ENCODE measurements at places on chromosomes 5 and 9. TPM values are rescaled to one million over a fixed set of nuclear protein-coding genes. Genes with fewer than 3 reads are reported as not detected.

AMBP gene
- 0.88 TPM for polyA plus RNA-seq

RARS1 gene
- polyA plus RNA-seq = 36.1 TPM

HTR1A gene
- polyA plus RNA-seq = not detected

EXD3 gene
- polyA plus RNA-seq = 8.9 TPM

SV2C gene
- 0.24 TPM for polyA plus RNA-seq

TNFSF15 gene
- polyA plus RNA-seq = 0.40 TPM

CYSRT1 gene
- polyA plus RNA-seq = 3.0 TPM

DCAF10 gene
- polyA plus RNA-seq = 104 TPM

LURAP1L gene
- polyA plus RNA-seq = 3.0 TPM

FAT2 gene
- 21.8 TPM for polyA plus RNA-seq

BSPRY gene
- 4.5 TPM for polyA plus RNA-seq

HCN1 gene
- polyA plus RNA-seq = 0.20 TPM

DEPDC1B gene
- 23.6 TPM for polyA plus RNA-seq

SLC6A3 gene
- 0.83 TPM for polyA plus RNA-seq

HMMR gene
- polyA plus RNA-seq = 14.5 TPM

NSG2 gene
- polyA plus RNA-seq = 8.4 TPM

BHMT2 gene
- polyA plus RNA-seq = 10.1 TPM

SPINK1 gene
- polyA plus RNA-seq = not detected

GRCh38 chr5:84287951-84288350 lies 96.7 kb downstream of the EDIL3 start:
- no peak for DNase-seq

DNA sequence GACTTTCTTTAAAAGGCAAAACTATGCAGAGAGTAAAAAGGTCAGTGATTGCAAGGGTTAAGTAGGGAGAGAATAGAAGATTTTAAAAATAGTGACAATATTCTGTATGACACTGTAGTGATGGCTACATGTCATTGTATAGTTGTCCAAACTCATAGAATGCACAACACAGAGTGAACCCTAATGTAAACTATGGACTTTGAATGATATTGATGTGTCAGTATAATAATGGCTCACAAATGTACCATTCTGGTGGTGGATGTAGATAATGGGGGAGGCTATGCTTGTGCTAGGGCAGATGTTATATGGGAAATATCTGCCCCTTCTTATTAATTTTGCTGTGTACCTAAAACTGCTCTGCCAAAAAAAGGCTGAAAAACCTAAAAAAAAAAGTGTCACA lies 468.9 kb downstream of the KIF4B start:
- DNase-seq = no peak

GRCh38 chr5:92652756-92653155 lies 928.3 kb downstream of the NR2F1-AS1 start:
- no peak for DNase-seq

DNA sequence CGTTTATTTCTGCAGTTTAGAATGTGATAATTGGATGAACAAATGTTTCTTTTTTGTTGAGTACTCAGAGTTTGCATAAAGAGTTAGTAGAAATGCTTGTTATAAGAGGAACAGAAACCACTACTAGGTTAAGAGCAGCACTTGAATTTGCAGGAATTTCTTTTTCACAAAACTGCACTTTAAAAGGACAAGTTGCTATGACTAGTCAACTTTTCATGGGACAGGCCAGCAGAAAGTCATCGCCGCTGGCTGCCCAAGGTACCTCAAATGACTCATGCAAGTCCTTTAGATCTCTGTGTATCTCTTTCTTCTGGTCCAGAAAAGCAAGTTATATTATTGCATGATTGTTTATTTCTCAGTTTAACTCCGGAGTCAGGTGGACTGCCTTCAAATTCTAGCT lies 97.3 kb upstream of the HMHB1 start:
- no peak for DNase-seq

DNA sequence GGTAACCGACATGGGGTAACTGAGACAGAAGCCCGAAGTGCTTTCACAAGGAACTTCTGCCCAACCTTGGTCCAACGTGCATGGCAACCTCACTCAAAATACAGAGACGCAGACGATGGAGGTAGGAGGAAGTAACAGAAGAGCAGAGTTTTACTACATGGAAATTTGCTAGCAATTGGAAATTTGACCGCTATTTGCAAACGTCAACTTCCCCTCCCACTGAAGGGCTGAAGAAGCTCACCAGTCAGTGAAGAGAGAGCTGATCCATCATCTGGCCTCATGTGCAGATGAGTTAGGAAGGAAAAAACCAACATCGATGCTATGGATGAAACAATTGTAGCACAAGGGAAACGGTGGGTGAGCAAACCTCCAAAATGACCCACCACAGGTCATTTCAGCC lies 196.7 kb downstream of the RGS3 start:
- no peak for DNase-seq

DNA sequence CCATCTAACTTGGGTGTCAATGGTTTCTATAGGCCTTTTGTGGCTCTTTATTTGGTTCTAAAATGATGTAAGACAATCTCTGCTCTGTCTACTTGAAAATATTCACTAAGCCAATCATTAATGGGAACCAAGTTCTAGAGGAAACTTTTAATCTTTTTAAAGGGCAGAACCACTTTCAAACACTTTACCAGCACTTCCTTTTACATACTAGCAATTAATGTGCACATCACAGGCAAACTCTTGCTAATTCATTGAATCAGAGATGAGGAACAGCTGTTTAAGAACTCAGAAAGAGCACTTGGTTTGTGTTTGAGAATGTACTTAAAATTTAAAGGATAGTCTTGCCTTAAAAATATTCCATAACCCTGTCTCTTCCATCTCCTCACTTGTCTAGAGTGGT lies 83.4 kb downstream of the PAPPA start:
- DNase-seq = no peak

GRCh38 chr9:5435912-5436311 lies 1.8 kb downstream of the PLGRKT start:
- no peak for DNase-seq

DNA sequence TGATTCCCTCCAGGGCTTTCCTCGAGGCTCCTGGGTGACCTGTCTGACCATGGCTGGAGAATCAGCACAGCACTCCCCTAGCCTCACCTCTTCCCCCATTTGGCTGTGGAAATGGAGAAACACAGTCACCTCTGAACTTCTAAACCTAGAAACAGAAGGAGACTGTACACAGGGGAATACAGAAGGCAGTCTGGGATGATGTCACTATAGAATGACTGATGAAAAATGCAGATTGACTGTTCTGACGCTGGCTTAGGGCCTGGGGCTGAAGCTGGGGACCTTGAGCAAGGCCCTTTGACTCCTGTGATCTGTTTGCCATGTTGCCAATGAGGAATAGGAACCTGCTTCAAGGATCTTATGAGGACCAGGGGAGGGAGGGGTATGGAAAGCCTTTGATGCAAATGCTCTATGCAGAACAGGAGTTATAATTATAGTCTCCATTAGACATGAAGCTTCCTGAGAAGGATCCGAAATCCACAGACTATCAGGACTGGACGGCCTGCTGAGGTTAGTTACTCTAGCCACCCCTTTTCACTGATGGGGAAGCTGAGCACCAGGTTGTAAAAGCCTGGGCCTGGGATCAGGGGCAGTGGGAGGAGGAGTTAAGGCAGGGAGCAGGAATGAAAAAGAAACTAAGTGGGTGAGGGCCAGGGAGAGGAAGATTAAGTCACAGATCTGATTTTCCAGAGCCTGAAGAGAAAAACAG lies 24.4 kb upstream of the ANXA6 start:
- DNase-seq = no peak

DNA sequence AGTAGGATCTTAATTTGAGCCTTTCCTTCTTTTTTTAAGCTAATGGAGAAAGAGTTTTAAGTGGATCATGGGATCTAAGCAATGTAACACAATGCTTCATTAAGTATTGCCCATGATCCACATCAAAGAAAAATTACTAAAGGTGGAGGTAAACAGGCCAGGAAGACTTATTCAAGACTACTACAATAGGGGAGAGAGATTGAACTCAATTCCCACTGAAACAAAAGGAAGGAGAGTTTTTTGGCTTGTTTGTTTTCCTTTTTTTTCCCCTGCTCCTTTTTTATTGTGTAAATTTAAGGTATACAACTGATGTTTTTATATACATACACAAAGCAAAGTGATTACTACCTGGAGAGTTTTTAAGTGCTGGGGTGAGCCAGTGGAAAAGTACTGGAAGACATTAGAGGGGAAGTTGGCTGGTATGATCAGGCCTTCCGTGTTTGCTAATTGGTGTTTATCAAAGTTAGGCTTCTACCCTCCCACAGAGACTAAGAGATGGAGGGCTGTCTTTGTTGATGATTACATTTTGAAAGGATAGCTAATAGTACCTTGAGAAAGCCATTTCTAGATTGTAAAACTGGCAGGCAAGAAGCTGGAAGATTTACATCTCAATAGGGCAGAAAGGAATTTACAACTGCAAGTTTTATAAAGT lies 262.7 kb downstream of the CHSY3 start:
- no peak for DNase-seq

- DNase-seq = no peak
These were observed 70.7 kb upstream of the TRPC7 start for GRCh38 chr5:136435946-136436543.

DNA sequence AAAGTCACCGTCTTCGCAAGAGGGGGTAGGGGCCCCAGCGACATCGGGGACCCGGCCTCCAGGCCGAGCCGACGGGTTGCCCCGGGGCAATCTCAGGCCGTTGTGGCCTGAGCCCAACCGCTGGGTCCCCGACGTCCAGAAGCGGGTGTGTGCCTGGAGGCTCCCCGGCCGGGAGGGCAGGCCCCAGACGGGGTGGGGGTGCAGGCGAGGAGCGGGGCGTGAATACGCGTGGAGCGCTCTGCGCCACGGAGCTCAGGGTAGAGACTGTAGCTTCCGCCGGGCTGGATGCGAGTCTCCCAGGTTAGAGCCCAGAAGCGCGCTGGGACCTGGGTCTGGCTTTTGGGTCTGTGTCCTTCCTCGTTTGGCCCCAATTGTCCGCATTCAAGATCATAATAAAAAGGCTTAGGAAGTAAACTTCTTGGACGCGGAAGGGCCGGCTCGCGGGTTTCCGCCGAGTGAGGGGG lies 3.5 kb downstream of the BARX1 start:
- no peak for DNase-seq

DNA sequence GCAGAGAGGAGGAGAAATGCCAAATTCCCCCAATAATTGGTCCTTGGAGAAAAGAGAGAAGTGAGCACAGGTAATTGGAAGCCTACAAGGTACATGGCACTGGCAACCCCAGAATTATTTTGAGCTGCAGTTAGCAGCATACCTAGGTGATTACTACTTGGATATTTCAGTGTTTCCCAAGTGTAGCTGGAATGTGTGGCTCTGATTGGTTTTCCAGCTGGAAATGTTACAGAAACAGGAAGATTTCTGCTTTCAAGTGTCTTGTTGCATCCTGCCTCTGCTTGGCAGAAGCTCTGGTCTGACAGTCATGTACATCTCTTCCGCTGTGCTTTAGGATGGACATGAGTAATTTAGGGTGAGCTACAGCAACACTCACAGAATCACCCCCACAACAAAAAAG lies 262.1 kb downstream of the ENC1 start:
- no peak for DNase-seq

DNA sequence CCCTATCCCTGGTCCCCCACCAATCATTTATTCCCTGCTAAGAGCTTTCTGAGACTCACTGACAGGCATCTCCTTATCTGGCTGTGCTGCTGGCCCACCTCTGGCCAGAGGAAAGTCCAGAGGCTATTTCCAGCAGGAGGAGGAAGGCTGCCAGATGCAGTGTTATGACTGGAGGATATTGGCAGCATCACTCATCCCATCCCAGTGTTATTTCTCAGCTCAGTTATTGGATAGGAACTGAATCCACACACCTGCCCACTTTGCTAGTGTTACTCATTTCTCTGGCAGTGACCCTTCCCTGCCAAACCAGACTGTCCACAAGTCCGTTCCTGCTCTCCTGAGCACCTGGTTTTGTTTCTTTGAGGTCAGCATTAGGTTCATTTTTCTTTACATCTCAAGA lies 228.2 kb downstream of the GRIA1 start:
- DNase-seq = no peak

GRCh38 chr9:20557285-20557684 lies 65.0 kb downstream of the MLLT3 start:
- no peak for DNase-seq

- no peak for DNase-seq
These were observed 98.6 kb upstream of the TLE1 start for GRCh38 chr9:81787747-81788632.

DNA sequence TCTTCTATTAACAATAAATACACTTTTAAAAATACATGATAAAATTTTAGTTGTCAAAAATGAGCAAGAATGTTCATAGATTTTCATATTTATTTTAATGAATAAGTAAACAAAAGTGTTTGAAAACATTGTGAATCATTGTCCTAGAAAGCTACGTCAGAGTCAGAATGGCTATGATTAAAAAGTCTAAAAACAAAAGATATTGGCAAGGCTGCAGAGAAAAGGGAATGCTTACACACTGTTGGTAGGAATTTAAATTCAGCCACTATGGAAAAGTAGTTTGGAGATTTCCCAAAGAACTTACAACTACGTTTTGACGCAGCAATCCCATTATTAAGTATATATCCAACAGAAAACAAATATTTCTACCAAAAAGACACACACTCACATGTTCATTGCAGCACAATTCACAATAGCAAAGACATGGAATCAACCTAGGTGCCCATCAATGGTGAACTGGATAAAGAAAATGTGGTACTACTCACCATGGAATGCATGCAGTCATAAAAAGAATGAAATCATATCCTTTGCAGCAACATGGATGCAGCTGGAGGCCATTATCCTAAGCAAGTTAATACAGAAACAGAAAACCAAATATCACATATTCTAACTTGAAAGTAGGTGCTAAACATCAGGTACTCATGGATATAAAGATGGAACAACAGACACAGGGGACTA lies 49.2 kb upstream of the FBXL17 start:
- DNase-seq = no peak

GRCh38 chr5:54215233-54215736 lies 95.1 kb downstream of the ARL15 start:
- DNase-seq = no peak

DNA sequence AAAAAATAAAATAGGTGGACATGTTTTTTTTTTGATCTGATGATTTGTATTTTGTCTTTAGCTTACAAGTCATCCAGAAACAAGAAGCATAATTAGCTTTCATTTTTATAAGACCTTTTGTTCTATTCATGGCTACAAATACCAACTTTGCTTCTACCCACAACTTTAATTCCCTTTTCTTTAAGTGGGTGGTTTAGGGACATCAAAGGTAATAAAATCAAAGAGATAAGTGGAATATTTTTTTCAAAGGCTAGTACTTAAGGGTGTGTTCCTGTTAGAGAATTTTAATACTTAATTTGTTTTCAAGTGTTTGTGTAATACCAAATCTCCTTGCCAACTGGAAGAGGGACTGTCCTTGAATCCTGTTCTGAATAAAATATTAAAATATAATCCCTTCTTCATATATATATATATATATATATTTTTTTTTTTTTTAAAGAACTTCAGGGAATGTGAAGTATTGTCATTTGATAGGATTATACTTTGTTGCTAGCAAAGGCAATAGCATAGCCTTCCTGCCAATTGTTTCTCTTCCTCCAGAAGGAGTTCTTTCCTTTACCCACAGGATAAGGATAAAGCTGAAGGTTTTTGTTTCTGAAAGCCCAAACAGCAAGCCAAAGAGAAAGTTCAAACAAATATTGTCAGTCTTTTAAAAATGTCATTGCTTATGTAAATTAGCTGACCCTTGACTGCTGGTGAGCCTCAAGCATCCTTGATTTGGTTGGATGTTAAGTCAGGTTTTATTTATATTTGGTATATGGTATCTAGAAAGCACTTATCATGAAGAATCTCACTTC lies 108.9 kb downstream of the PAM start:
- DNase-seq = no peak

GRCh38 chr5:56357426-56357825 lies 124.3 kb upstream of the ANKRD55 start:
- peak; percentile 64 for DNase-seq

All from testis (tissue), 5 donors.